ENCODE measurements at places on chromosomes 3 and 15. TPM values are rescaled to one million over a fixed set of nuclear protein-coding genes. Genes with fewer than 3 reads are reported as not detected.

SNX22 gene
- 1.3 TPM for polyA plus RNA-seq

NUP210 gene
- 24.5 TPM for polyA plus RNA-seq

KBTBD13 gene
- polyA plus RNA-seq: 0.06 TPM

PCLAF gene
- polyA plus RNA-seq: 61.0 TPM

DNA sequence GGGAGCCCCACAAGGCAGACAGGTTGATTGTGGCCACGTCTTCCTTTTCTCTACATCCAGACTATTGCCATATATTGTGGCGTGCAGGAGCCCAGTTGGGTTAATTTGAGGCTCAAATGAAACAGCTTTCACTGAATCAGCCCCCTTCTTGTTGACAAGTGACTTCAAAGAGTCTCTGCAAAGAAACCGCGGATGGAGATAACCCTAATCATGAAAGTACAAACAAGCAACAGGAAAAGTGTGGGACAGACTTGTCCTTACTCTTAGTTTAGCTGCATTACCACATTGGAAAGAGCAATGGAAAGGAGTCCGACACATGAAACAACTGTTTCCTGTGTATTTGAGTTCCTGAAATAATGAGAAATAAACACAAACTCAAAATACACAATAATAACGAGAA lies 3.3 kb downstream of the TMEM40 start:
- DNase-seq: no peak

DNA sequence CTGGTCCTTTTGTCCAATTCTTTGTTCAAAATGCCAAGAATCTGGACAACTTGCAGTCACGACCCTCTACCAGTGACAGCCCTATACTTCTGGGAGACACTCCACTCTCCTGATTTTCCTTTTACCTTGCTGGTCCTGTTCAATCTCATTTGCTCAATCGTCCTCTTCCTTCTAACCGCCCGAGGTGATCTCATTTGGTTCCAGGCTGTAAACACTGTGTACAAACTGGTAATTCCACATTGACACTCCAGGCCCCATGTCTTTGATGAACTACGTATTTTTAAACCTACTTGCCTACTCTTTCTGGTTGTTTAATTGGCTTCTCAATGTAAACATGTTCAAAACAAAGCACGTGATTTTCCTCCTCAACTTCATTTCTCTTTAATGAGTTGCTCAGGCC lies 23.7 kb upstream of the C3orf49 start:
- no peak for DNase-seq

- no peak for DNase-seq
These were observed 37.7 kb downstream of the CHDH start for GRCh38 chr3:53808496-53808895.

- no peak for DNase-seq
These were observed 265.7 kb downstream of the XXYLT1 start for GRCh38 chr3:195005251-195005620.

DNA sequence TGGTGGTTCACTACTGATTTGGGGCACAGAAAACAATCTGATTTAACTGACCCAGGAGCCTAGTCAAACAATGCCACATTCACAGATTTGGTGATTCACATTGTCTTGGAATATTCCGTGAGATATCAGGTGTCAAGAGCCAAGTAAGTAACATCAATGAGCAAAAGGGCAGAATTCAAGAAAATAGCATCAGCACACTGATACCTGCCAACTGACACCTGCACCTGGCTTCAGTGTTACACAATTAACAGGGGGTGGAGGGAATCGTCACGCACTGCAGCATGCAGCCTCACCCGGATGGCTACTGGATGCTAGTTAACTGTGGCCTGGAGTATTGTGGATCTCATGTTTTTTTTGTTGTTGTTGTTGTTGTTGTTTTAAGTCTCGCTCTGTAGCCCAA lies 17.6 kb downstream of the CCNL1 start:
- DNase-seq: no peak

DNA sequence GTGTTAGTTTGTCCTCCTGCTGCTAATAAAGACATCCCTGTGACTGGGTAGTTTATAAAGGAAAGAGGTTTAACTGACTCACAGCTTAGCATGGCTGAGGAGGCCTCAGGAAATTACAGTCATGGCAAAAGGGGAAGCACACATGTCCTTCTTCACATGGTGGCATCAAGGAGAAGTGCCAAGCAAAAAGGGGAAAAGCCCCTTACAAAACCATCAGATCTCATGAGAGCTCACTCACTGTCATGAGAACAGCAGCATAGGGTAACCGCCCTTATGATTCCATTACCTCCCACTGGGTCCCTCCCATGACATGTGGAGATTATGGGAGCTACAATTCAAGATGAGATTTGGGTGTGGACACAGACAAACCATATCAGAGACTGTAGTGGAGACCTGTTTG lies 27.0 kb downstream of the TM2D3 start:
- DNase-seq: no peak

GRCh38 chr15:58070801-58071418 lies 5.4 kb upstream of the ALDH1A2 start:
- DNase-seq: no peak

DNA sequence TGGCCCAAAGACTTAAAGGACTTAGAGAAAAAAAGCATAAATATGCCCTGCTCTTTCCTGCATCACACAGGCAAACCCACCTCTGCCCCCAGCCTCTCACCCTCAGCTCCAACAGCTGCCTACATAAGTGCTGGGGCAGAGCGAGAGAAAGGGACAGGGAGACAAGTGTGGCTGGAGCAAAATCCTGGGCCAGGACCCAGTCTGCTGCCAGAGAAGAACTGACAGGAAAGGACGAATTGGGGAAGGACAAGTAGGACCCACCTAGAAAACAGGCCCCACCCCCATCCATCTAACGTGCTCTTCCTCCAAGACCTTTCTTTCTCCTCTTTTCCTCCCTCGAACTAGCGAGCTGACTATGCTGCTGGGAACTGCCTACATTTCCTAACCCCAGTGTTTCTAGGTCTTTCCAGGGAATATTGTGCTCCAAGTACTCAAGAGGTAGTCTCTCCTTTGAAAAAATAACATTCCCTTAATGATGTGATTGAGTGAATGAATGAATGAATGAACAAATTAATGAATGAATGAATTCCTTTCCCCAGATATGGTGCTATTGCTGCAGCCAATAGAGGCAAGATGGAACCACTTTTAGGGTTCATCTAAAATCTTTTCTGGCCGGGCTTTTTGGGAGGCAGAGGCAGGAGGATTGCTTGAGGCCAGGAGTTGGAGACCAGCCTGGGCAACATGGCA lies 18.4 kb downstream of the IGDCC4 start:
- no peak for DNase-seq

GRCh38 chr3:115279939-115280338 lies 132.9 kb upstream of the ZBTB20 start:
- no peak for DNase-seq
